Epithelial cell of esophagus (primary cell): ENCODE measurements at places on chromosomes 7 and 10.

- DNase-seq = no peak
Observed at GRCh38 chr10:110226926-110227641, 19.7 kb downstream of the MXI1 start.

GRCh38 chr10:88764110-88764509 lies 4.3 kb downstream of the LIPN start:
- no peak for DNase-seq

- DNase-seq = no peak
Observed at GRCh38 chr7:69419934-69420333, 178.3 kb upstream of the AUTS2 start.

- DNase-seq = no peak
Observed at GRCh38 chr7:158259141-158259540, 328.5 kb downstream of the PTPRN2 start.

- DNase-seq = no peak
Observed at GRCh38 chr7:137342828-137343261, 688 bp downstream of the PTN start.

- DNase-seq = no peak
Observed at GRCh38 chr10:5829267-5829666, 16.0 kb upstream of the GDI2 start.
